Tongue (tissue), 3 donors: ENCODE measurements at places on chromosomes 6 and 20. TPM values are rescaled to one million over a fixed set of nuclear protein-coding genes. Genes with fewer than 3 reads are reported as not detected.
A peak's percentile ranks its signal among the peaks of the same experiment; 100 is the strongest.

The KHDRBS2 gene
- 0.41 TPM for total RNA-seq

- peak; percentile 11 for DNase-seq
These were observed 115.7 kb upstream of the RALGAPA2 start for GRCh38 chr20:20827992-20828597.

GRCh38 chr6:148395583-148396101, 53.0 kb downstream of the SASH1 start:
- DNase-seq: peak; percentile 72

DNA sequence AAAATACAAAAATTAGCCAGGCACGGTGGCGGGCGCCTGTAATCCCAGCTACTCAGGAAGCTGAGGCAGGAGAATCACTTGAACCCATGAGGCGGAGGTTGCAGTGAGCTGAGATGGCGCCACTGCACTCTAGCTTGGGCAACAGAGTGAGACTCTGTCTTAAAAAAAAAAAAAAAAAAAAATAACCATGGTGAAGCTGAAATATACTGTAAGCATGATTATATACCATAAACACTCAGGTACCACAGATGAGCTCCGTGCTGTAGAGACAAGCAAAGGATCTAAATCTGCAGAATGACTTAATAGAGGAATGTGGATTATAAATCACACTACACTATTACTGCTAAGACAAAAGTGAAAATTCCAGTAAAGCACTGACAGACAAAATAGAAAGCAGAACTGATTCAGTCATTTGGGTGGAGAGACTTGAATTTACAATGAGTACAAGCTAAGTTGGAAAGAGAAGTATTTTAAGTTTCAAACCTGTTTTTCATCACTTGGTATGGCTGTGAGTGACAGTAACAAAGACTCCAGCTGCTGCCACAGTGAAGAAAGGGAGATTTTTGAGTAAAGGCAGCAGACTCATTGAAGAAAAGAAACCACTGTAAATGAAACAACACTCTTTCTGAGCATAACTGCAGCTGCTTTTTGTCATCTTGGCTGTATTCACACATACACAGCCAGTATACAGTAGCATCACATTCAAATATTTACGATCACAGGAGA, 322.1 kb downstream of the RNGTT start:
- peak; percentile 78 for DNase-seq

DNA sequence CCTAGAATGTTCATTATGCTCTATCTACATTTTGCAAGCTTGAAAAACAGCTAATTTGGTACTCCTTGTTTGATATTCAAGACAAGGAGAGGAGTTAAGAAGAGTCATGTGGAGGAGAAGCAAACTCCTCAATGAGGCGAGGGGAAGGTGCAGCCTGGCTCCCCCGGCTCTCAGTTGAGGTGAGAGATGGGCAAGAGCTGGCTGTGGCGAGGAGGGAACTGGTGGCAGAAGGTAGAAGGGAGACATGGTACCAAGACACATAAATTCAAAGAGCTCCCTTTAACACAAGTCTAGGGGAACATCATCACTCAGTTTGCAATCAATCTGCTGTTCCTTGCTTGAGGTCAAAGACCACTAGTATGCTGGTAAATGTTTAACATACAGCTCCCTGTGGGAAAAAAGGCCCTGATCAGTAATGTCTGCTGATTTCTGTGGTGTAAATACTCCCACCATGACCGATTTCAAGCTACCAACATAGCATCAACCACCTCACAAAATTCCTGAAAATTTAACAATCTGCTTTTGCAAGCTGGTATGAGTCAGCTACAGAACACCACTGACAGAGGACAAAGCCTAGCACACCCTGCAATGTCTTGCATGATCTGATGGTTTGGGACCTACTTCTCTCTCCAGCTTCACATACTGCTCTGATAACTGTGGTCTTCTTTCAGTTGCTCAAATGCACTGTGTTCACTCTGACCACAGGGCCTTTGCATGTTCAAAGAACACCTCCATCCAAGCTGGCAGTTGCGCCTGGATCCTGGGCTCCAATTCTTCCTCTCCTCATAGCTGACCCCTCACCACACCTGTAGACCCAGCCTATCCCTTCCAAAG, 516.3 kb upstream of the CHD6 start:
- no peak for DNase-seq

DNA sequence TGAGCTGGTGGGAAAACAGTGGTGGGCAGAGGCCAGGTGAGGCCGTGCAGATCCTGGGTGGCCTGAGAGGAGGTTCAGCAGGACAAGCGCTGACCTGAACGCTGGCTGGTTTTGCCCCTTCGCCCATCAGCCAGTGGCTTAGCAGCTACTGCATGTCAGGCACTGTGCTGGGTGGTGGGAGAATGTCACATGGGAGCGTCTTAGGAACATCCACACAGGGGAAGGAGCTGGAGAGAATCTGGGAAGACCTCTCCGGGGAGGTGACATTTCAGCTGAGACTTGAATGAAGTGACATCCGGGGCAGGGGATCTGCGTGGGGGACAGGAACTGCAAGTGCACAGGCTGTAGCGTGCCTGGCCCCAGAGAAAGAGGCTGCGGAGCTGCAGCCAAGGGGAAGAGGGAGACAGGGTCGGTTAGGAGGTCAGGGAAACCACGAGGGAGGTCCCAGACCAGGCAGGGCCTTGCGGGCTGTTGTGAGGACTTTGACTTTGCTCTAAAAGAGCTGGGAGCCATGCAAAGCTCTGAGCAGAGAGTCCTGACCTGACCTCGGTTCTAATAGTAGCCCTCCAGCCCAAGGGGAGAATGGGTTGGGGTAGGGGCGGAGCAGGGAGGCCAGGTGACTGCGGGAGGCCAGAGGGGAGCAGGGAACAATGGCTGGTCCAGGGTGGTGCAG, 156.8 kb upstream of the PTPN1 start:
- DNase-seq: no peak

- DNase-seq: no peak
These were observed 180.4 kb upstream of the JARID2 start for GRCh38 chr6:15065261-15065989.

DNA sequence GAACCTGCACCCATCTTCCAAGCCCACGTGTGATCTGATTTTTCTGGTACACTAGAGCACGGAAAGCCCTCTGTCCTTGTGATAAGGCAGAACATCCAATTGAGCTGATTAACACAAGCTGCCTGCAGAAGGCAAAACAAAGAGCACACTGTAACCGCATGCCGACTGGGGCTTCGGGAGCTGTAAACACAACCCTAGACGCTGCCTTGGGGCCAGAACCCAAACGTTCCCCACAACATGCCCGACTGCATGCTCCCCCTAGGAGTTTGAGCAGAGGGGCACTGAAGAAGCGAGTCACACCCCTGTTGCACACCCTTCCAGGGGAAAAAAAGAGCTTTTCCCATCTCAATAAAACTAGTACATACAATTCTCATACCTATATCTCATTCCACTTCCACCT, 470.7 kb downstream of the HTR1B start:
- no peak for DNase-seq
